ENCODE measurements at places on chromosomes 1 and 21.

DNA sequence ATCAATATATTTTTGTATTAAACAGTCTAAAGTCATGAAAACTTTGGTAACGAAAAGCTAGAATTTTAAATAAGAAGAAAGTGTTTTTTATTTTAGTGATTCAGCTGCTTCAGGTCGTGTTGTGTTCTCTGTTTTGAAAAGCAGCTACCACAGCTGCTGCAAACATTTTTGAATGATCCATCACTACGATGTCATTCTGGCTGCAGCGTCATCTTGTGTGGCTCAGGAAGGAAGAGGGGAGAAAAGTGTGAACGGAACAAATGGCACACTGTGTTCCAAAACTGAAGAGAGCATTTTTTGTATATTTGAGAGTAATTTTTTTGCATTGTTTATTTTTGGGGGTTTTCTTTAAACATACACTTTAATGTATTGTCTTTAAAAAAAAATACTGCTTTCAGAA, 323.0 kb upstream of the ADGRL2 start:
- no peak for DNase-seq

- no peak for DNase-seq
These were observed 6.8 kb upstream of the AADACL3 start for GRCh38 chr1:12709091-12709491.

GRCh38 chr1:68307378-68307787, 75.1 kb upstream of the WLS start:
- DNase-seq: peak; percentile 79

DNA sequence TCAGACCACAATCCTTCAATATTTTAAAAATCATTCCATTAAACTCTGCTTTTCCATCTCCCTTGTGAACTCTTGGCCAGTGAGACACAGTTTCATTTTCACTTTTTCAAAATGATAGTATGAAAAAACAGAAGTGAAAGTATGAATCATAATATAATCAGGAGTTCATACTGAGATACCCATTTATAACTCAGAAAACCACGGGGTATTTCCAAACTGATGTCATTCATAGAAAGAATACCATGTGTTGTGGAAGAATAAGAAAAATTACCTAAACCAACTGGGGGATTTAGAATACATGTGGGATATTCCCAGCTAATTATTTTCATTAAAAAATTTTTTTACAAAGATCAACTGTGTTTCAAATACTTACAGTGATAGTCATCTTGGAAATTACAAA, 149.9 kb downstream of the MRPL39 start:
- DNase-seq: no peak

DNA sequence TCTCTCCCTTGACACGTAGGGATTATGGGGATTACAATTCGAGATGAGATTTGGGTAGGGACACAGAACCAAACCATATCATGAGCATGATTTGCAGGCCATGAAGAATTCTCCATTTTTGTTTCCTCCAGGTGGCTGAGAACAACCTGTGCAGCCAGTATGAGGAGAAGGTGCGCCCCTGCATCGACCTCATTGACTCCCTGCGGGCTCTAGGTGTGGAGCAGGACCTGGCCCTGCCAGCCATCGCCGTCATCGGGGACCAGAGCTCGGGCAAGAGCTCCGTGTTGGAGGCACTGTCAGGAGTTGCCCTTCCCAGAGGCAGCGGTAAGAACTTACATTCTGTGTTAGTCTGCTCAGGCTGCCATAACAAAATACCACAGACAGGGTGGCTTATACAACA, 9.7 kb downstream of the MX1 start:
- no peak for DNase-seq

DNA sequence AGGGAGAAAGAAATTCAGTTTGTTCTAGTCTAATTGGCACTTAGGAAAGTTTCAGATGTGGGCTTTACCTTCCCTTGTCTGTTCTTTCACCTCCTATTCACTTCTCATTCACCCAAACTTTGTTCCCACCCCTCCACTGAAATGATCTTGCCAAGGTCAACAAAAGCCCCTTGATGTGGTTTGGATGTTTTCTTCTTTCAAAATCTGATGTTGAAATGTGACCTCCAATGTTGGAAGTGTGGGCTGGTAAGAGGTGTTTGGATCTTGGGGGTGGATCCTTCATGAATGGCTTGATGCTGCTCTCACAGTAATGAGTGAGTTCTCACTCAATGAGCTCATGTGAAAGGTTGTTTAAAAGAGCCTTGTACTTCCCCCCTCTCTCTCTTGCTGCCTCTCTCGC, 379.3 kb downstream of the HHIPL2 start:
- DNase-seq: no peak

DNA sequence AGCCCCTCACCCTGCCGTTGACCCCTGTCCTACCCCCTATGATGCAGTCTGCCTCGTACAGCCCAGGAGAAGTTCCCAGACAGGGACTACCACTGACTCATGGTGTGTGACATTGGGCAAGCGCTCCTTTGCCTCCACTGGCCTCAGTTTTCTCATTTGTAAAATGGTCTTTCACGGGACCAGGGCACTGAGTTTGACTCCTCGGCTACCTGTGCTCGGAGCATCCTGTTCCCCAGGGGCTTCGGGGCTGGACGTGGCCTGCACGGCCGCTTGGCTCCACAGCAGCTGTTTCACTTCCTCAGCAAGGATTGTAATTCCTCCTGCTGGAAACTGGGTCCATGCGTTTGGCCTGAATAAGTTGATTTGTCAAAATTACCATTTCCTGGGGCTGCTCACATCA, 277.3 kb downstream of the MATN1 start:
- DNase-seq: peak; percentile 34

- no peak for DNase-seq
These were observed 247.6 kb downstream of the MRPL39 start for GRCh38 chr21:25359724-25360123.

GRCh38 chr1:242847390-242847993, 323.0 kb upstream of the PLD5 start:
- no peak for DNase-seq

DNA sequence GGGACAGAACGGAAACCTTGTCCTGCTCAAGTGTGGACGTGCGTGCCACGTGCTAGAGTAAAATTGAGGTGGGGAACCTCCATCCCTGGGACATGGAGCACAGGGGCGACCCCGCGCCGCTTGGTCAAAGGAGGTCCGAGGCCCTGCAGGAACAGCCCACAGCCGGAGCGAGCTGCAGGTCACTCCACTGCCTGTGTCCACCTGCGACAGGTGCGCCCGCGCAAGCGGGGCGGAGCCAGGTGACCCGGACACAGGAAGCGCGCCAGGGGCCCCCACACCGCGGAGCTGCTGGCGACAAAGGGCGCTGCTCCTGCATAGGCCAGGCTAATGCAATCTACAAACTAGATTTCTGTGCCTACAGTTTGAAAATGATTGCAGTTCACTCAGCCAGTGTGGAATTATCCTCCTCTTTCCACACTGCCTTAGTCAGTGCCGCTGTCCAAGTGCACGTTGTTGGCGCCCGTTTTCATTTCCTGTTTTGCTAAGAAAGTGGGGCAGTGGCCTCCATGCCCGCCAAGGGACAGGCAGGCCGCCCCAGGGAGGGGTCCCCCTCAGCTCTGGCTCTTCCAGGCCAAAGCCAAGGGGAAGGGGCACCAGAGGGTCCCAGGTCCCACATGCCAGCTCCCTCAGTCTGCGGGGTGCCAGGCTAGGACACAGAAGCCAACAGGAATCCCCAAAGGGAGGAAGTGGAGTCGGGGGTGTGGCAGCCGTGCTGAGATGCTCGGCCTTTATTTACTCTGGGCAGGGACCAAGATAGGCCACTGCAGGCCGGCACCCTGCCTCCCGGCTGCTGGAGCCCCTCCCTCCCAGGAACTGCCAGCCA, 4.3 kb upstream of the NADK start:
- DNase-seq: peak; percentile 81

- DNase-seq: peak; percentile 62
These were observed 12.5 kb upstream of the VAMP4 start for GRCh38 chr1:171754353-171754705.

DNA sequence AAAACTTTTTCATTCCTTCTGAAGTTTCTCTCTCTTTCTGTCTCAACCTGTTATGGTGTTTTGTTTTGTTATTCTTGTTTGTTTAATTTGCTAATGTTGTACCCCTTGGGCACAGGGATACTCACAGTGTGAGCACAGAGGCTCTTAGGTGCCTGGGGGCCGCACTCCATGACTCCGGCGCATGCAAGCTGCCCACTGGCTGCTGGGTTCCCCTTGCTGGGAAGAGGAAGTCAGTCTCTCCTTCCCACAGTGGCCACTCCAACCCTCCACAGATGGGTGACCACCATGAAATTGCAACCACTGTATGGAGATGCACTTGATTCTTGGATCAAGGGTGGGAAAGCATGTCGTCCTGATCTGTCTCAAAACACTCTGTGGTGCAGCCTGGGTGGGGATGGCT, 4.6 kb upstream of the CD1A start:
- no peak for DNase-seq

- DNase-seq: no peak
These were observed 33.1 kb downstream of the MAP3K21 start for GRCh38 chr1:233360525-233361102.

DNA sequence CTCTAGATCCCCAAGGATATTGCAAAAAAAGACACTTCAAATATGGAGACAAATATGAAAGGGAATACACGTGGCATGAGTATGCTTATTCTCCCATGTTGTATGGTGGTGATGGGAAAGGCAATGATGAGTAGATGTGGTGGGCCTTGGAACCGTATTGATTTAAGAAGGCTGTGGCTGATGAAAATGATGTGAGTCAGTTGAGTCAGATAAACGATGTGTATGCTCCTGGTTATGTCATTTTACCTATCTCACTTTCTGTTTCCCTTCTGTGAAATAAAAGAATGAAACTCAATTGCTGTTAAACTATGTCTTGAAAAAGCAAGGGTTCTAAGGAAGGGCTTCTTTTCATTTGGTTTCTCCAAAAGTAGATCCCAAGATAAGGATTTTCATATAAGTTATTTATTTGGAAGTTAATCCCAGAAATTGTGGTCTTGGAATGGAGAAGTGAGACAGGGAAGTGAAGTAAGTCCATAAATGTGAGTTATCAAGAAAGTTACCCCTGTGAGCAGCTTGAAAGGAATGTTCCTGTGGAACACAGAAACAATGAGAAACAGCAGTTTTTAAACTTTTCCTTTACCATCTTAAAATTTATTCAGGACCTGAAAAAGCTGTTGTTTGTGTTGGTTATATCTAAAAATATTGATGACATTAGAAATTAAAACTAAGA, 292.0 kb downstream of the DUSP10 start:
- DNase-seq: no peak

- DNase-seq: no peak
These were observed 52.1 kb downstream of the ADCY10 start for GRCh38 chr1:167861664-167862381.

GRCh38 chr1:227112538-227112937, 172.4 kb downstream of the COQ8A start:
- DNase-seq: no peak

GRCh38 chr1:169143984-169144383, 37.5 kb downstream of the ATP1B1 start:
- no peak for DNase-seq

GRCh38 chr1:21319447-21320407, 29.5 kb upstream of the ECE1 start:
- no peak for DNase-seq

- DNase-seq: peak; percentile 56
These were observed 11.3 kb downstream of the C1orf105 start for GRCh38 chr1:172431721-172432192.

DNA sequence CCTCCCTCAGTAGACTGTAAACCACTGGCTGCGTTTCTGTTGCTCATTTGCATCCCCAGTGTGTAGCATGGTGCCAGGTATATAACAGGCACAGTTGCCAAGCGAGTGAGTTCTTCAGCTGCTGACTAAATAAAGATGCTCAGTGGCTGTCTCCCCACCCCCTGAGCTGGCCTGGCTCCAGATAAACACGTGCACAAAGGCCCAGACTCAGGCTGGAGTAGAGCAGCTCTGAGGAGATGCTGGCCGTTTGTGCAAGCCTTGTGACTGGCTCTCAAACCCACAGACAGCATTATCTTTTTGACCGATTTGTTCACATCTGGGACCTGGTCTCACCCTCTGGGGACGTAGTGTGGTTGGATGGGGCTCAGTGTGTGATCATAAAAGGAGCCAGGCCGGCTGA, 7.1 kb downstream of the CHRNB2 start:
- DNase-seq: peak; percentile 42

DNA sequence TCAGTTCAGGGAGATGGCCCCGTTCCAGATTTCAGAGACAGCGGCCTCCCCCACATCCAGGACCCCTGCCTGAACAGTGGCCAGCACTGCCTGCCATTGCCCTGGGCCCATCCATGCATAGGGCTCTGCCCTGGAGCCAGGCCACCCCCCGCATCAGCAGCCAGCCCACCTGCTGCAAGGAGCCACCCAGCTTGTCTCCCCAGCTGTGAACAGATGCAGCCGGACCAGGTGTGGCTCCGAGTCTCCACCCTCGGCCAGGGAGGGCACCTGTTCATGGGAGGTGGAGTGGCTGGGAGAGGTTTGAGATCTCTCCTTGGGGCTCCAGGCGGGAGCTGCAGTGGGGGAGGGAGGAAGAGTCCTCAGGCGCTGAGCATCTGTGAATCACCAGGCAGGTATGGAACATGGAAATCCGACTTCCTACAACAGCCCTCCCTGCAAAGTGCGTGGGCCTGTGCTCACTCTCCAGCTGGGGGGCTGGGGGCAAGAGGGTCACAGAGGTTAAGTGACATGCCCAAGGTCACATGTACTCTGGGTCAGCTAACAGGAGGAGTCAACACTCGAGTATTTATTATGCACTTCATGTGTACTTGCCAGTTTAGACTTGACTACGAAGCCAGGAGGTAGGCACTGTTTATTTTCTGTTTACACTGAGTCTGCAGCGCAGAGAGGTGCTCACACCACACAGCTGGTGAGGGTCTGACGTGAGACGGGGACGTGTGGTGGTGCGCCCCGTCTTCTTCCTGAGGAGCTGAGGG, 4.8 kb upstream of the HES5 start:
- DNase-seq: peak; percentile 81

GRCh38 chr1:151976858-151977257, 16.8 kb downstream of the S100A10 start:
- DNase-seq: no peak

DNA sequence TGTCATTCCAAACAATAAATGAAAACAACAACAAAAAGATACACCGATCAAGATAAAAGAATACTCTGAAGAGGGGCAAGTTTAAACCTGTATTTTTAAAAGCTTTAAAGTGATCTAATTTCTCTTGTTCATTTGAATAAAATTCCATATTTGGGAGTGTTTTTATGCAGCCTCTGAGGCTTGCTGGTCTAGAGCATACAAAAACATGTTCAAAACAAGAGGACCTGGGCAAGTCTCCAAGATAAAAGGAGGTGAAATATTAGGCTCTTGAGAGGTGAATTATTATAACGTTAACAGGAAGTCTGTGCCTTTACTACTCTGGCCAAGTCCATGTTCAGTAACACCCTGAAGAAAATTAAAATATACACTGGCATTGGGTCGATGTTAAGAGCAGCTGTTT, 20.1 kb downstream of the URB1 start:
- DNase-seq: no peak

Measured in endodermal cell (in vitro differentiated cells).